Amygdala (tissue), 56 donors: ENCODE measurements at places on chromosomes 2 and 18.

DNA sequence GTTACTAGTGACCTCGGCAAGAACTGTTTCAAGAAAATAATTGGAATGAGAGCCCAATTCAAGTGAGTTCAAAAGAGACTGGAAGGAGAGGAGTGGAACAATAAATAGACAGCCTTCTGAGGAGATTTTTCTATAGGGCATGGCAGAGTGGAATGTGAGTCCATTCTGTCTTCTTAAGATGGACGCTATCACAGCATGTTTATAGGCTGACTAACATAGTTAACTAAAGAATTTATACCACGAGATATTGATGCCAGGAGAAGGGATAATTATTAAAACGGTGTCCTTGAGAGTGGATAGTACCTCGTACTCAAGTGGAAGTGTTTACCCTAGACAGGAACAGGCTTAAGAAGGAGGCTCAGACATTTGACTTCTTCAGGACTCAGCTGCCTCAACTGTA is 143.5 kb upstream of the RBBP8 start:
- DNase-seq, result no peak

DNA sequence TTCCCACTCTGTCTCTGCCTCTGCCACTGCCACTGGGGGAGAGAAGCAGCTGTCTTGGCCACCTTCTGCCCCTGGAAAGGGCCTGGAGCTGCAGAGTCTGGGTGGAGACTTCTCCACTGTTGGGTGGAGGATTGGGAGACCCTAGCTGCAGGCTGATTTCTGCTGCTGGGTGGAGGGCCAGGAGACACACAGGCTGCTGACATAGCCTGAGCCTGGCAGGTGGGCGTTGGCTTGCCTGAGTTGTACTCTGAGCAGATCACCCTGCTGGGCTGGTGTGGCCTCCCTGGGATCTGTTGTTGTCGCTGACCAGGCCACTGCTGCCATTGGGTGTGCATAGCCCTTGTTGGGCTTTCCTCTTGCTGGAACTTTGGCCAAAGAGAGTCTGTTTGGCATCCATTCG is 64.3 kb downstream of the ARHGEF4 start:
- DNase-seq, result no peak

- DNase-seq, result no peak
Measured at GRCh38 chr2:28343184-28343942, 49.3 kb upstream of the FOSL2 start.

DNA sequence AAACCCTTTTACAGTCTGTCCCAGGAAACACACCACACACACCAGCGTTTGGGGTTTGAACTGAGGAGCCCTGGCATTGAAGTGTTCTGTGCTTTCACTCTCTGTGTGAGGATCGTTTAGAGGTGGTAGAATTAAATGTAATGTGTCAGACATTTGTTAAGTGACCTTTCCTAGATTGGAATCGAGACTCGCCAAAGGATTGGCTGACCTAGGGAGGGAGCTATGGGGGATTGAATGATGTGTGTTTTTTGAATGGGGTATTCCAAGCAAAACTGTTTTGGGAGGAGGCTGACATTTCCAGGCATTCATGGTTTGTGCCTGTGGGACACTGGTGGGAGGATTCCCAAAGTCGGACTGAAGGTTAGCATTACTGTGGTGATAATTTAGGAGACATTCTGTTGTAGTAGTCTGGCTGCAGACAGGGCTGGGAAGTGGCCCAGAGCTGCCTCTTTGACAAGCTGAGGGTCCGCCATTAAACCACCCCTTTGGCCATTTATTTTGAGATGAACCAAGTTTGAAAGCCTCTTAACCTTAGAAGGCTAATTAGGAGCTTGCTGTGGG is 1.7 kb downstream of the MYO1B start:
- DNase-seq, result no peak

DNA sequence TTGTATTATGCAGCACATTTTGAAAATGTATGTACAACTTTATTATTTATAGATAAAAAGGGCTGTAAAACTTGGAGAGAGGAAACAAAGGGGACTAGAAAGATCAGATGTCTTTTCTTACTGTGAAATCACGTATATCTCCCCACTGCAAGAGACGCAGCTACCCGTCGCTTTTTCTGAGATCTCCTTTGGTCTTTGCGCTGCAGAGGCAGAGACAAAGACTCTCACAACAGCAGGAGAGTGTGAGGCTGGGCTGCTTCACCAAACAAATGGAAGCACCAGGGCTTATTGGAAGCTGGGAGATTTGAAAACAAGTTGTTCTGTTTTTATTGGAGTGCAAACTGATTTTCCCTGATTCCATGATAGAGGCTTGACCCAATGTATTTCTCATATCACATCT is 129.0 kb upstream of the PARD3B start:
- DNase-seq, result no peak

DNA sequence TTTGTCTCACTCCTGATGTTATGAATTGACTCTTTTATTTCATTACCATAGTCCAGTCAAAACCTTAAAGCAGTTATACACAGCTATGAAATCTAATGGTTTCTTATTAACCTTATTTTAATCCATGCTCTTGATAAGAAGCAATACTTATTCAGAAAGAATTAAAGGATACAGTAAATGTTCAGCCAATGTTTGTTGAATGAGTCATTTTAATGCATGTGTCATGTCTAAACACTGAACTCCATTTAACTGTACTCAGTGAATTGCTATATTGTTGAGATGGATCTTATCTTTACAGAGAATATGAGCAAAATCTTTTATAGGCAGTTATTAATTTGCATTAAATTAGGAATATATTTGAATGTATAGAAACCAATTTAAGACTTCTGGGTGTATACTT is 135.1 kb upstream of the TFPI start:
- DNase-seq, result no peak

DNA sequence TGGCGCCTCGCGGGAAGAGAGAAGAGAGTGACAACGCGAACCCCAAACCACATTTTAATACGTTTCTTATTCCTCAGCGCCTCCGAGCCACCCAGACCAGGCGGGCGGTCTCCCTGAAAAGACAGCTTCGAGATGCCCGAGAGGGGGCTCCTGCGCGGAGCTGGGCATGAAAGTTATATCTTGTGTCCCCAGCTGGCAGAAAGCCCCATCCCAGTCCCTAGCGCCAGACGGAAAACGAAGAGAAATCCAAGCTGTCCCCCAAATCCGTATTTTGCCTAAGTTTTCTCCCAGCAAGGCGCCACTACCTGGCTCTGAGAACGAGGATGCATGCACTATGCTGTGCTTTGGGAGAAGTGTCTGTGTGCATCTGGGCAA is 797 bp downstream of the NXPH2 start:
- DNase-seq, result no peak

DNA sequence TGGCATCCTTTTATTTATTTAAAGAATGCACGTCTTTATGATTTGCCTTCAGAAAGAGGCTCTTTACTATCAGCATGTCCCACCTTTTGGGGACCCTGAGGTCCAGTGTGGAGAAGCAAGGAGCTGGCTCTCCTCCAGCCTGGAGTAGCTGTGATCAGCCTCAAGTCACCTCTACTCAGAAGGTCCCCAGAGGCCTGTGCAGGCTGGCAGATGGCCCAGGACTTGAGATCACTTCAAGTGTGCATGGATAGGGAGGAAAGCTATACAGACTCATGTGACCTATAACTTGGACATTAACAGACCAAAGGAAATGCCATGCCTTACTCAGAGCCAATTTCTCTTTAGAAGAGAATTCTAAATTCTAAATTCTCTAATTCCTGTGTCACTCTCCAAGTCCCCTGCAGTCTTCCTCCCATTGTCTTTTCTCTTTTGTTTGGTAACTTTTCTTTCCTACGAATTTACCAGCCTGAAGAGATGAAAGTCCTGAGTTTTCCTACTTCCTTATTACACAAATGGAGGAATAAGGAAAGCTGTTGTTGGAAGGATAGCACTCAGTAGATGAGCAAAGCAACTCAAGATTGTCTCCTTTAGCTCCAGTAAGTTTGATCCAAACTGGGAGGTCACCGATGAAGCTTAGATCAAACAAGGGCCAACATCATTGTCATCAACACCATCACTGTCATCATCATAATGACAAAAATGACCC is 163.9 kb downstream of the GFPT1 start:
- DNase-seq, result no peak

DNA sequence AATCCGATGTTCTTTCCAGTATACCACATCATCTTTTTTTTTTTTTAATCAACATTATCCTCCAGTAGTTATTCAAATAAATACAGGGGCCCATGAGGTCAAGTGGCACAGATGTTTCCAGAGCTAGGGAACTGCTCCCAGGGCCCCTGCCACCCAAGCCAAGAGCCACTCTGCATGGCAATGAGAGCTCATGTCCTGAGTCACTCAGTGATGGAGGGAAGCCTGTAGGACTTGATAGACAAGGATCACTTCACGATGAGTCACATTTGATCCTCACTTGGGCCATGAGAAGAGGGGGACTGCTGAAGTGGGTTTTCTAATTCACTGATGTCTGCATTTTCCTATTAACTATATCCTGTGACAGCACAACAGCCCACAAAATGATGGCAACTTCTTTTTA is 127.0 kb upstream of the PKDCC start:
- DNase-seq, result no peak

DNA sequence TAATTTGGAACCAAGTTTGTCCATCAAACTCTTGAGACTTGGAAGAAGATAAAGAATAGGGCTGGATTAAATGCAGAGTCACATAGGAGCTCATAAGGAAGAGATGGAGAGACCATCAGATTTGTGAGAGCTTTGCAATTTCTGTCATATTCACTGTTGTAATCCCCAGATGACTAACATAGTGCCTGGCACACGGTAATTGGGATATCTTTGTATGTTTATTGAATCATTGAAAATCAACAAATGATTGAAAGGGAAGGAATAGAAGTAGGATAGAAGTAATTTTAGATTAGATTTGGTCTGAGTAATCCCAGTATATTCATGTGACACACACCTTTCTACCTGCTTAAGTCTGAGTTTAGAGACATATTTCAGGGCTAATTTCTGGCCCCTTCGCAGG is 75.4 kb downstream of the LCLAT1 start:
- no peak for DNase-seq

- no peak for DNase-seq
Measured at GRCh38 chr18:45056926-45057325, 376.2 kb downstream of the SETBP1 start.

GRCh38 chr2:221468317-221468716 is 103.8 kb downstream of the EPHA4 start:
- no peak for DNase-seq

- DNase-seq, result no peak
Measured at GRCh38 chr2:25740810-25741381, 67.5 kb upstream of the DTNB start.

- no peak for DNase-seq
Measured at GRCh38 chr2:160194351-160194750, 5.7 kb downstream of the ITGB6 start.

DNA sequence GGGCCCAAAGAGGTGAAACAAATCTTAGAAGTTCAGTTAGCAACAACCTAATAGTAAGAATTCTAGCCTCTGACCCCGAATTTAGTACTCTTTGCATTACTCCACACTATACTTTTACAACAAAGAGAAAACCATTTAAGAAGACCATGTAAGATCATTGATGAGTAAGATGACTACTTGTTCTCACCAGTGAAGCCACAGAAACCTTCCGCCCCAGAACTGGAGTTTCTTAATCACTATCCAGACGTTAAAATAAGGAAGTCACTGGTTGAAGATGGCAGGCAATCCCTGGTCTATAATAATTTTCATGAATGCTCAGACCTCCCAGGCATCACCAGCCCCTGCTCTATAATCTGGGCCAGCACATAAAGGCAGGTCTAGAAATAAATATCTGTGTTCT is 95.0 kb downstream of the TMEM163 start:
- no peak for DNase-seq

- no peak for DNase-seq
Measured at GRCh38 chr2:223619486-223620129, 17.4 kb upstream of the SCG2 start.

DNA sequence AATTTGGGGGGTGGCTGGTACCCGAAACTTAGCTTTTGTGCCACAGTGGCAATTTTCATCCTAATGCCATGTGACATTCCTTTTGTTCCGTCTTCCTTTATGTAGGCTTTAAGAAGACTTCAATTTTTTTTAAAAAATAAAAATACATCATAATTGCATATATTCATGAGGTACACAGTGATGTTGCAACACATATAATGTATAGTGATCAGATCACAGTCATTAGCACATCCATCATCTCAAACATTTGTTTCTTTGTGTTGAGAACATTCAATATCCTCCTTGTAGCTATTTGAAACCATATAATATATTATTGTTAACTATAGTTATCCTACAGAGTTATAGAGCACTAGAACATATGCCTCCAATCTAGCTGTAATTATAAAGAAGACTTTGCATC is 6.0 kb upstream of the CLIP4 start:
- no peak for DNase-seq

- no peak for DNase-seq
Measured at GRCh38 chr2:1360144-1360543, 53.1 kb upstream of the TPO start.

- no peak for DNase-seq
Measured at GRCh38 chr2:70014959-70015358, 53.5 kb upstream of the ASPRV1 start.

- no peak for DNase-seq
Measured at GRCh38 chr18:58205443-58206160, 161.6 kb downstream of the NEDD4L start.

GRCh38 chr18:3513481-3513880 is 63.5 kb downstream of the TGIF1 start:
- DNase-seq, result no peak

DNA sequence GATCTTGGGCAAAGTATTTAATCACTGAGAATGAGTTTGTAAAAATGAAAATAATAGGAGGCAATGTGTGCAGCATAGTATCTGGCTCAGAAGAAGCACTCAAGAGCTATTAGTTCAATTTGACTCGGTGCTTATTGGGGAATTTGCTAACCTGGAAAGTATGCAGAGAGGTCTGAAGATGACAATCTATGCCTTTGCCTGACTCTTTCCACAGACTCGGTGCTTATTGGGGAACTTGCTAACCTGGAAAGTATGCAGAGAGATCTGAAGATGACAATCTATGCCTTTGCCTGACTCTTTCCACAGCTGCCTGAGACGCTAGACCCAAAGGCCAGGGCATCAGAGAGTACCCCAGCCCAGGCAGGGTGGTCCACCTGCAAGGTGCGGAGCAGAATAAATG is 12.2 kb upstream of the SH3BP4 start:
- no peak for DNase-seq

GRCh38 chr2:157898591-157898996 is 22.5 kb upstream of the ACVR1 start:
- no peak for DNase-seq

DNA sequence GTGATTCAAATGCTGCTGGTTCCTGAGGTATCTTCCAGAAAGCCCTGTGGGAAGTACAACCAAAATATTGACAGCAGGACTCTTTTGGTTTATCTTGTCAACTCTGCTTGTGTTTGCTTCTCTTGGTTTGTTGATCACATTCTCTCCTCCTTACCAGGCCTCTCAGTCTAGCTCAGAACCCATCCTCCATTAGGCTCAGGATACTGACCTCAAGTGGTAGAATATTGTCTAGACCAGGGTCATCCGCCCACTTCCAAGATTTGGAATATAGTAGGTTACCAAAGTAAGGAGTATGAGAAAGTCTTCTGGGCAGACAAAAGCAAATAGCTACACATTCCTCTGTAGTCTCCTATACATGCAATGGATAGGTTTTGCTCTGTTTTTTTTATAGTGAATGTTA is 56.6 kb downstream of the XIRP2 start:
- no peak for DNase-seq

GRCh38 chr2:70450641-70451250 is 102.9 kb downstream of the TGFA start:
- no peak for DNase-seq
